ENCODE measurements at places on chromosomes 7 and 10.

- DNase-seq: no peak
Observed at GRCh38 chr10:115985786-115986185, 287.2 kb downstream of the GFRA1 start.

DNA sequence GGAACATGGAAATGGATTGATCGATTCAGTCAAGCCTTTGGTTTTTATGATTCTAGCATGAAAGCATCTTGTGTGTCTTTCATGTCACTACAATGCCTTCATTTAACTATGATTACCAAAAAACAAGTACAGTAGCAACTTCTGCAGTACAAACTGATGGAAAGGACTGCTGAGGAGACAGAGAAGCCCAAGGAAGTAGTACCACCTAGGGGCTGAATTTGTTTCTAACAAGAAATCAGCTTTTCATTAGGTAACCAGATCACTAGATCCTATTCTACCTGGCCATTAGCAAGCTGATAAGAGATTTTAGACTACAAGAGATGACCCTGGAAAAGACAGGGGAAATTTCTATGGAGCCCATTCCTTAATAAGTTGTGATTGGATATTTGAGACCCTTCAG lies 3.2 kb upstream of the IFIT1 start:
- DNase-seq: no peak

DNA sequence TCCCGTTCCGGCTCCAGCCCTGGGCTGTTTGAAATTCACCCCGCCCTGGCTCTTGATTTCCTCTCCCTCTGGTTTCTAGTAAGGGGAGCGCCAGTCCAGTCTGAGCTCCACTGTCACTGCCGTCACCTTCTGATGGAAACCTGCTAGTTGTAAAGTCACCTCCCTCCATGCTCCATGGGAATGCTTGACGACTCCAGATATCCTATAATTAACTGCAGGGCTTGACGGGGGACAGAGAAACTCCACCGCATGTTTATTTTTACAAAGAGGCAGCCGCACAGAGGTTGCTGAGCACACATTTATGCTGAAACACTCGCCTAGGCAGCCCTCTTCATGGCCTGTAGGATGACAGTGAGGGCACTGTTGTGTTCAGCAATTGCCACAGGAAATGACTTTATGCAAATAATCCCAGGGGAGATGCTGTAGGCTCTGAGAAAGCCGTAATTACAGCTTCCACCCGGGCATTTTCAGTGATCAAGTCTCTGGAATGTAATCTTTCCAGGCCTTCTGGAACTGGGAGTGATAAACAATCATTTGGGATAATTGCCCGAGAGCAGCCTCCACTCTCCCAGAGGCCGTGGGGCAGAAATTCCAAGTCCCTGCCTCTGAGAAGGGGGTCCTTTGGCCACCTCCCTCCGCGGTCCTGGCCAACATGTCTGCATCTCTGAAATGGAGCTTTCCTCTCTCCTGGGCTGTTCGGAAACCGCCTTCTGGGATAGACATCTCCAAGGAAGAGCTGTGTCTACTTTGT lies 300.5 kb downstream of the KLF6 start:
- DNase-seq: peak; percentile 77

DNA sequence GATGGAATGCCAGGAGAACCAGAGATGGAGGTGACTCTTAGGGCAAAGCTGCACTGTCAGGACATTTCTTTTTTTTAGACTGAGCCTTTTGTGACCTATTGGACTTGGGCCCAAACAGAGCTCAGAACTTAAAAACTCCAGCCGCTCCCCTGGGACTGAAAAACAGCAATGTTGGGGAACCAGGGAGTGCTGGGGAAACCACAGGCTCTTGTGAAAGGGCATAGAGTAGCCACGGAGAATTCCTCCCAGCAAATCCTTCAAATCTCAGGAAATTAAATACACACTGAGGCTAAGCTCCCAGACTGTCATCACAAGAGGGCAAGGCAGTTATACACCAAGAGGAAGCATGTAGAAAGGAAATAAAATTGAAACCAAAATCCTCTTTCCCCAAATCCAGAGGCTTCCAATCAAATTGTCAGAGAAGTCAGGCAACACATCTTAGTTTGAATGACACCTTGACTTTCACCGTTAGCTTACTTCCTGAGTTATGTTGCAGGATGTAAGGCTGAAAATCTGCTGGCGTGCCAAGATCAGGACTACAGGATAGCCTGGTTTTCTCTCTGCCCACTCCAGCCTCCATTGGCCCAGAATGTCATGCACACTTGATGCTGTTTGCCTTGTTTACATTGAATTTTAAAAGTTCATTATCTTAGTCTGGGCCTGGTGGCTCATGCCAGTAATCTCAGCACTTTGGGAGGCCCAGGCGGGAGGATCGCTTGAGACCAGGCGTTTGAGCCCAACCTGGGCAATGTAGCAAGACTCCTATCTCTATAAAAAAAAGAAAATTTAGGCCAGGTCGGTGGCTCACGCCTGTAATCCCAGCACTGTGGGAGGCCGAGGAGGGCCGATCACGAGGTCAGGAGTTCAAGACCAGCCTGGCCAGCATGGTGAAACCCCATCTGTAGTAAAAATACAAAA lies 2.6 kb upstream of the RFC2 start:
- no peak for DNase-seq

GRCh38 chr10:121032460-121032859 lies 181.3 kb downstream of the WDR11 start:
- DNase-seq: no peak

- DNase-seq: no peak
Observed at GRCh38 chr10:5766189-5766588, 47.0 kb downstream of the GDI2 start.

DNA sequence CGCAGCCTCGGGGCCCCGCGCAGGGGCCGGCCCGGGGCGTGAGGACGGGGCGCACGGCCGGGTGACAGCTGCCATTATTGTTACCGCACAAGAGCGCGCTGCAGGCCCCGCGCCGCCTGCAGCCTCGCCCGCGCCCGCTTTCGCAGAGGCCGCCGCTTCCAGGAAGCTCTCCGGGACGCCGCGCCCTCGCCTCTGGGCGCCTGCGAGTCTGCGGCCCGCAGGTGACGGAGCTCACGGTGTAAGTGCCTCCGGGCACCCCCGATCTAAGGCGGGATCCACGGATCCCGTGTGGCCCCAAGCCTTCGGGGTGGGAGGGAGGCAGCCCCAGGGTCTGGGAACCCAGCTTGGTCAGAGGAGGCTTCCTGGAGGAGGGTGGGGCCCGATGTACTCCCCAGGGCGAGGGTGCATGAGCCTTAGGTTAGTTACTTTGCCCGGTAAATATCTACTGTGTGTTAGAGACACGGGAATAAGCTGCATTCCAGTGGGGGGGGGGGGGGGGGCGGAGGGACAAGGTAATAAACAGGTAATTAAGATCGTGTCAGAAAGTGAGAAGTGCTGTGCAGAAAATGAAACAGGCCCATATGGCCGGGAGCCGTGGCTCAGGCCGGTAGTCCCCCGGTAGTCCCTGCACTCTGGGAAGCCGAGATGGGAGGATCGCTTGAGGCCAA lies 638 bp downstream of the IQCE start:
- no peak for DNase-seq

GRCh38 chr7:140062118-140062527 lies 628 bp downstream of the PARP12 start:
- DNase-seq: peak; percentile 51

GRCh38 chr10:58440484-58440883 lies 55.3 kb downstream of the TFAM start:
- DNase-seq: no peak
